ENCODE measurements at places on chromosomes 12 and 14.

DNA sequence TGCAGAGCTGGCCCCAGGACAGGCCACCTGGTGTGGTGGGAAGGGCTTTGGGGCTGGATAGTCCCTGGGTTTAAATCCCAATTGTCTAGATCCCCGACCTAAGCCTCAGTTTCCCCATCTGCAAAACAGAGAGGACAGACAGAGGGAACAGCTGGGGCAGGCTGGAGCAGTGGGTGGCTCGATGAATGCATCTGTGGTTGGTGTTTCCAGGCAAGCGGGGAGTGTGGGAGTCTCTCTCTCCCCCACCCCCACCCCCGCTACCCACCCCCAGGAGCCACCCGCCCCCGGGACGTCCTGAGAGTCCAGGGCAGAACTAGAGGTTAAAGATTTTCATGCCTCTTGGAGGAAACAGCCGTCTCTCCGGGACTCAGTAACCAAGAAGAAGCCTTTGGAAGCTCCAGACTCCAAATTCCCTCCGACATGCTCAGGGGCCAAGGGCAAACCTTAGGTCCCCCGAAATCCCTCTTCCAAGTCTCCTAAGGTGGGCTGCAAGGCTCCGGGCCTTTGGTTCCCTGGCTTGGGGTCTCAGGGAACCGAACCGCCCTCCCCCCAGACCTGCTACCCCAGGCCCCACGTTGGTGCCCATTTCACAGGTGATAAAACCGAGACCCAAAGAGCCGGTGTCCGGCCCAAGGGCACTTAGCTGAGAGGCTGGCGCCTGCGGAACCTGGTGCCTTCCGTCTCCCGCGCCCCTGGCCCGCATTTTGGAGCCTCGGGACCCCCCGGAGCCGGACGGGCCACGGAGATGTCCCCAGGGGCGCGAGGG lies 474 bp downstream of the TRPV4 start:
- no peak for DNase-seq

DNA sequence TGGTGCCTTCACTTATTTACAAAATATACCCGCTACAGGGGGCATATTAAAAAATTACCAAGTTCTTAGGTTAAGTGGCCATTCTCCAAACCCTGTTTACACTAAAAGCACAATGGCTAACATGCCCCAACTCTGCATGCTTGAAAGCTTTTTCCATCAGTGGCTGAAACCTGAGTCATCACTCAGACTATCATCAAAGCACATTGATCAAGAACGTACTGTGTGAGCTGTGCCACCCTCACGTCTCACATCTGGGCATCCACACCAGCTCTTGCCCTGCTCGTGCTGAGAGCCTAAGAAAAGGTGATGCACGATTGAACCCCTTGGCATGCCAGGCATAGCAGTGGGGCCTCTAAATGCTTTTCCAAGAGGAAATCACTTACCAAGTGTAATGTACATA lies 13.2 kb downstream of the AQP6 start:
- no peak for DNase-seq

- no peak for DNase-seq
These were observed 421 bp downstream of the GLT1D1 start for GRCh38 chr12:128853600-128854197.

DNA sequence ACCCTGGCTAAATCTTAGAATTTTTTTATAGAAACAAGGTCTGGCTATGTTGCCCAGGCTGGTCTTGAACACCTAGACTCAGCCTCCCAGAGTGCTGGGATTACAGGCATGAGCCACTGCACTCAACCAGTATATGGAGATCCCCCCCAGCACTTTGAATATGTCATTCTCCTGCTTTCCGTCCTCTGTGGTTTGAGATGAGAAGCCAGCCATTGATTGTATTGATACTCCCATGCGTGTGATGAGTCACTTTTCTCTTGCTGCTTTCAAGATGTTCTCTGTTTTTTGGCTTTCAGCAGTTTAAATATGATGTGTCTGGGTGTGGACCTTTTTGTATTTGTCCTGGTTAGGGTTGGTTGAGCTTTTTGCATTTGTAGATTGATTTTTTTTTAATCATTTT lies 75.2 kb upstream of the DNM1L start:
- DNase-seq, result no peak

DNA sequence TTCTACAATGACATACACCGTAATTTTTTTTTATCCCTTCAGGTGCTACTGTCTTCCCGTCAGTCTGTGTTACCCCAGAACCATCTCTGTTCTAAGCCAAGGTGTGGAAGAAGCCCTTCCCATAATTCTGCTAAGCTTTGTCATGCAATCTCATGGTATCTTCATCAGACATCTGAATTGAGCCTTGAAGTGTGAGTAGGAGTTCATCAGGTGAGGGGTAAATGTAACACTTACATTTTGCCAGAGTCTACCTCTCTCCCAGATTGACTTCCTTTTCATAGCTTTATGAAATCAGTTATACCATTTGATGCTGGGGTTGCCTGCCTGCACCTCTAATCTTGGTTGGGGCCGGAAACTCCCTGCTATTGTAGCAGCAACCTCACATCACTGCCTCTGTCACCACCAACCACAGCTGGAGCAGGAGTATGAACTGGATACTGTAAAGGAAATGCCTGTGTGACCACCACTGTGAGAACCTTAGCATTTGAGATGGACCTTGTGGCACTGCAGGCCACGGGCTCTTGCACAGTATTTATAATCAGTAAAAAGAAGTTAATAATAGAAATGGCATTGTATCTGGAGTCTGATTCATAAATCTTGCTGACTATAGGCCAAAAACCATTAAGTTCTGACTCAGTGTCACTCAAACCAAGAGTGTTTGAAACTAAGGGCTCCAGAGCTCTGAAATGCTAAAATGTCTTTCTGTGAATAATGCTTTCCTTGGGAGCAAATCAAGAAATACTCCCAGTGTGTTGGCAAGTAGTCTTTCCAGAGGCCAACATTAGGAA lies 58.7 kb upstream of the STK38L start:
- no peak for DNase-seq

DNA sequence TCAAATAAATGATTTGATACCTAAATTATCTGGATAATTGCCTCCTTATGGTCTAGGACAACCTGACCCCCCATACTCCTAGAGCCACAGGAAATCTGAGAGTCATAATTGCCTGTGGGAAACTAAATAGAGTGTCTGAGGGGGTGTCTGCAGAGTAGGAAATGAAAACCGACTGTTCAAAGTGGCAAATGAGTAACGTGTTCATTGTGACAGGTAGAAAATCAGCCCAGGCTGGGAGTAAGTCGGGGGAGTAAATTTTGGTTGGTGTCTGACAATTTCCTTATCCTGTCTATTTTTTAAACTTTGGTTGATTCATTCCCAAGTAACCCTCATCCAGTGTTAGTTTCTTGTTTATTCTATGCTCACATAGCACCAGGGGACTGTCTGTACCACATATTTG lies 51.6 kb upstream of the HOXC13 start:
- DNase-seq, result no peak

DNA sequence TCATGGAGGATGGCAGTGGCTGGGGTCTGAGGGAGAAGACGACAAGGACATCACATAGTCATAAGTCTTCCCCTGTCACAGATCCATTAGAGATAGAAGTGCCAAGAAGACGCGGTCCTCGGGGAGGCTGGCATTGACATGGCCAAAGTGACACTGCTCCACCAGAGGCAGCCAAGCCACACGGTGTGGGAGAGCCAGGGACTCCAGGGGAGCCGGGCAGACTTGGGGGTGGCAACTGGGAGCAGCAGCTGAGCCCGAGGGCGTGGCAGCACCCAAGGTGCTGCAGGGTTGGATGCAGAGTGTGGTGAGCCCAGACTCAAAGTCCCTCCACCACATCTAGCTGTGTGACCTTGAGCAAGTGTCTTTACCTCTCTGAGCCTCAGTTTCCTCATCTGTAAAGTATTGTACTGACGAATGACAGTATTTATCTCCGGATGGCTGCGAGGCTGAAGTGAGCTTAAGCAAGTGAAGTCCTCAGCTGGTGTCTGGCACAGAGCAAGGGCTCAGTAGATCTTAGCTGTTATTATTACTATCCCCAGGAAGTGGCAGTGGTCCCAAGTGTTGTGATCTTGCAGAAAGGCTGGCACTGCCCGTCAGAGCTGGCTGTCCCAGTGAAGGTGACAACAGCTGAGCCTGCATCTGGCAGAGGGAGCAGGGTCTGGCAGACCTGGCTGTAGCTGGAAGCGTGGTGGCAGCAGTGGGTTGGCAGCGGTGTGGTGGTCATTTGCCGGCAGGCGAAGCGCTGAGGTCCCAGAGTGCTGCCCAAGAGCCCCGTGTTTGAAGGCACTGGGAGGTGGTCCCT lies 54.9 kb downstream of the ZNF664 start:
- no peak for DNase-seq

GRCh38 chr14:95242870-95243269 lies 76.8 kb downstream of the CLMN start:
- DNase-seq, result no peak

DNA sequence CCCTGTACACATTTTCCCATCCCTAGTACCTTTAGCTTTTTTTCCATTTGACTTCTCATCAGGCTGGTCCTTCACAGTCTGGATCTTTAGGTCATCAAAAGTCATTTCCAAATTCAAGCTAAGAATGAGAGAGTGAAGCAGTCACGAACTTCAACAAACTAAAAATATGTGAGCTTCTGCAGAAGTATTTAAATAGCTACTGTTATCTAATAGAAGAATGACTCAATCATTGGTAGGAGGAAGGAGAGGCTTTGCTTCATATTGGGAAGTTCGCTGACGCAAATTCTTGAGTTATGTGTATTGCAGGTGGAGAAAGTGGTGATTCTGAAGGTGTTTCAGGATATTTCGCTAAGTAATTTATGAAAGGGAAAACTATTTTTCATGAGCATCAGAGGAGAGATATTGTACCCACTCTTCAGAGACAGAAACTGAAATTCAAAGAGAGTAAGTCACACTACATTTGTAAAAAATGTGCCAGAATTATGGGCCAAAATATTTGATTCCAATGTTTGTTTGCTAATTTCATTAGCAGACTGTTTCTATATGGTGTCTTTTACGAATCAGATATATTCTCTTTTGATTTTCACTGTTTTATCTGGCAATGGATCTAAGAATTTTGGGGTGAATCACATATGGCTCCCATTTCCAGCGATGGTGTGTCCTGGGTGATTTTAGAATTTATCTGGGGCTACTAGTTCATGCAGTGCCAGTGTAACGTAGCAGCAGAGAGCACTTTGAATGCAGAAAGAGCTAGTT lies at the start of gene OLR1:
Gene OLR1 (minus strand): TSS at position 160 of the 756 bp plus-strand sequence. CDS start 55 bp downstream, at position 105.
- DNase-seq, result no peak

- no peak for DNase-seq
These were observed 260.3 kb downstream of the ADGRD1 start for GRCh38 chr12:131213896-131214442.

GRCh38 chr12:96462571-96463280 lies 26.7 kb upstream of the CFAP54 start:
- no peak for DNase-seq

- no peak for DNase-seq
These were observed 61.4 kb downstream of the HMGA2 start for GRCh38 chr12:65885716-65886115.

DNA sequence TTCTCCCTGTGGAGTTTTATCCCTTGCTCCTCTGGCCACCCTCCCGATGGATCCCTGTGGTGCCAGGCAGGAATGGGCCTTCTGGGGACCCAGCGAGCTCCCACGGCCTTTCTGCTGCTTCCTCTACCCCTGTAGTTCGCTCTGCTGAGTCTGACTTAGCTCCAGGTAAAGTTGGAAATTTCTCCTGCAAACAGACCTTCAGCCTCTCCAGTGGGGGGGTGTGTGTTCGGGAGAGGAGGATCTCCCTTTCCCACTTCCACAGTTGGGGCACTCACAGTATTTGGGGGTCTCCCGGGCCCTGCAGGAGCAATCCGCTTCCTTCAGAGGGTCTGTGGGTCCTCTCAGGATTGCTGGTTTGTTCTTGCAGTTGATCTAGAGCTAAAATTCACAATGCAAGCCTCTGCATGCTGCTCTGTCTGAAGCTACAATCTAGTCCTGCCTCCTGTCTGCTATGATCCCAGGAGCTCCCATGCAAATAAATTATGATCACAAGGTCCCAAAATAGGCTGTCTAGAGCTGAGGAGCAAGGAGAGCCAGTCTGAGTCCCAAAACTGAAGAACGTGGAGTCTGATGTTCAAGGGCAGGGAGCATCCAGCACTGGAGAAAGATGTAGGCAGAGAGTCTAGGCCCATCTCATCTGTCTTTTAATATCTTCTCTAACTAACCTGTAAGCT lies 18.3 kb downstream of the MTRFR start:
- DNase-seq, result no peak

GRCh38 chr12:120257041-120257821 lies 8.3 kb downstream of the PXN start:
- no peak for DNase-seq

DNA sequence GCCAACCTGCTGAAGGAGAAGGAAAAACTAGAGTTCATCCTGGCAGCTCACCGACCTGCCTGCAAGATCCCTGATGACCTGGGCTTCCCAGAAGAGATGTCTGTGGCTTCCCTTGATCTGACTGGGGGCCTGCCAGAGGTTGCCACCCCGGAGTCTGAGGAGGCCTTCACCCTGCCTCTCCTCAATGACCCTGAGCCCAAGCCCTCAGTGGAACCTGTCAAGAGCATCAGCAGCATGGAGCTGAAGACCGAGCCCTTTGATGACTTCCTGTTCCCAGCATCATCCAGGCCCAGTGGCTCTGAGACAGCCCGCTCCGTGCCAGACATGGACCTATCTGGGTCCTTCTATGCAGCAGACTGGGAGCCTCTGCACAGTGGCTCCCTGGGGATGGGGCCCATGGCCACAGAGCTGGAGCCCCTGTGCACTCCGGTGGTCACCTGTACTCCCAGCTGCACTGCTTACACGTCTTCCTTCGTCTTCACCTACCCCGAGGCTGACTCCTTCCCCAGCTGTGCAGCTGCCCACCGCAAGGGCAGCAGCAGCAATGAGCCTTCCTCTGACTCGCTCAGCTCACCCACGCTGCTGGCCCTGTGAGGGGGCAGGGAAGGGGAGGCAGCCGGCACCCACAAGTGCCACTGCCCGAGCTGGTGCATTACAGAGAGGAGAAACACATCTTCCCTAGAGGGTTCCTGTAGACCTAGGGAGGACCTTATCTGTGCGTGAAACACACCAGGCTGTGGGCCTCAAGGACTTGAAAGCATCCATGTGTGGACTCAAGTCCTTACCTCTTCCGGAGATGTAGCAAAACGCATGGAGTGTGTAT lies 2.4 kb downstream of the FOS start:
- peak; percentile 31 for DNase-seq

DNA sequence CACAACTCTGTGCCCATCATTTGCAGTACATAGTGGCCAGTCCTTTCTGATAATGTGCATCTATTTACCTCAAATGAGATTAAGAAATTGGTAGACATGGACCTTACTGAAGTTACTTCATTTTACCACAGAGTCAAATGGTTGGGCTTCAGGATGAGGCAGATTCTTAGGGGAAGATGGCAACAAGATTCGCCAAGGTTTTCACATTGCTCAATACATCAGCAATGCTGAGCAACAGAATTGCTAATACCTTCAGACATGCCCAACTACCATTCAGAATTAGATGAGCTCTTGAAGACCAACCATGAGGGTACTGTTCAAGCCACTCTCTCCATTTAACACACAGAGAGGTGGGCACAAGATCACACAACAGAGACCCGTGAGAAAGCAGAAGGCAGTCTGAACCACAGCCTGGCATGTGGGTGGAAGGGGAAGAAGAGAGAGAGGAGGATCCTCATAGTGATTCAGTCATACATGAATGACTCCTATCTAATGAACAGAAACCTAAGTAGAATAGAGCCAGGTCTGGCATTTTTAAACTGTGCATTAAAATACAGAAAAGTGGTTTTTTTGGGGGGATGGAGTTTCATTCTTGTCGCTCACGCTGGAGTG lies 28.5 kb downstream of the CPM start:
- DNase-seq, result no peak

- DNase-seq, result no peak
These were observed 112.2 kb downstream of the SLC16A7 start for GRCh38 chr12:59708064-59708463.

Measured in hematopoietic multipotent progenitor cell treated with erythropoietin and hydrocortisone succinate and interleukin-3 and kit ligand, for 17 days (in vitro differentiated cells).